ENCODE measurements at places on chromosomes 7 and 10.

- no peak for DNase-seq
Observed at GRCh38 chr7:228610-229009, 36.2 kb downstream of the FAM20C start.

DNA sequence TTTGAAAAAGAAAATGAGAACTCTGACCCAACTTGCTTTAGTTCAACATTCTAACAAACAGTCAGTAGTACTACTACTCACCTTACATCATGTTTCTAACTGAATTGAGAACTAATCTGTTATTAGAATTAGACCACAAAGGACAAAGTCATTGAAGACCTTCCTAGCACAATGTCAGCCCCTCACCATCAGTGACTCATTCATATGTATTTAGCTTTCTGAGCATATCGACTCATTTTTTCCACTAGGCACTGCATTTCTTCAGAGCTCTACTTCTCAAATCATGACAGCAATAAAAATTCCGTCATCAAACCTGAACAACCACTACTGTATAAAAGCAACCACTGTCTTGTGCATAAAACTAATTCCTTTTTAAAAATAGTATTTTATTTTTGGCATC, 4.4 kb upstream of the LRRN3 start:
- no peak for DNase-seq

GRCh38 chr10:122279725-122280141, 8.6 kb downstream of the BTBD16 start:
- no peak for DNase-seq

DNA sequence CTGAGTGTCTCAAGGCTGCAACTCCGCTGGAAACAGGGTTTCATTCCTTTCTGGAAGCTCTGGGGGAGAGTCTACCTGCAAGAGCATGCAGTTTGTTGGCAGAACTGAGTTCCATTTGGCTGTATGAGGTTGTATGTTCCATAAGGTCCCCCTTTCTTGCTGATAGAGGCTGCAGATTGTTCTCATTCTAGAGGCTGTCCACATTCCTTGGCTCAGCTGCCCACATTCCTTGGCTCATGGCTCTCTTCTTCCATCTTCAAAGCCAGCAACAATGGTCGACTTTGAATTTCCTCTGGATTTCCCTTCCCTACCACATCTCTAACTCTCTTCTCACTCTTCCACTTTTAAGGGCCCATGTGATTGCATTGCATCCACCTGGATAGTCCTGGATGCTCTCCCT, 147.3 kb upstream of the CDCA7L start:
- no peak for DNase-seq

DNA sequence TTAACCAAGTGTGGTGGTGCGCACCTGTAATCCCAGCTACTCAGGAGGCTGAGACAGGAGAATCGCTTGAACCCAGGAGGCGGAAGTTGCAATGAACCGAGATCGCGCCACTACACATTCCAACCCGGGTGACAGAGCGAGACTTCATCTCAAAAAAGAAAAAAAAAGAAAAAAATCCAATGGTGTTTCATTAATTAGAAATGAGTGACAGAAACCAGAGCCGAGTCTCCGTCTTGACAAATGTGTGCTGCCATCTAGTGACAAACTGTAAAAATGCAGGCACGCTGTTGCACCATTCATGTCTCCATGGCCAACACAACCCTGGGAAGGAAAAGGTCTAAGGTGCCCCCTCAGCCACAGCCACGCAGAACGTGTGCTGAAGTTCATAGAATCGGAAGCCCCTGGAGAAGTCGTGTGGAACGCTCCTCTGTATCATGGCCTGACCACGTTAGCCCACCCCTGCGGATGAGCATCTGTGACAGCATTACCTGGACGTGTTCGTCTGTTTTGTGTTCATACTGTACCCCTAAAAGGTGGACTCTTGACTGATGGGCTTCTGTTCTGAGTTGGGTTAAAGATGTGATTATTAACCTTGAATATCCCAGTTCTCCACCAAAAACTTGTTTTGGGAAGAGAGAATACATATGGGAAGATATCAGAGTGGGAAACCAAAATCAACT, 94.9 kb downstream of the LYZL2 start:
- peak; percentile 53 for DNase-seq

GRCh38 chr10:60496181-60496580, 106.5 kb upstream of the ANK3 start:
- DNase-seq: no peak

- DNase-seq: no peak
Observed at GRCh38 chr7:38307640-38308039, 34.2 kb upstream of the TARP start.

DNA sequence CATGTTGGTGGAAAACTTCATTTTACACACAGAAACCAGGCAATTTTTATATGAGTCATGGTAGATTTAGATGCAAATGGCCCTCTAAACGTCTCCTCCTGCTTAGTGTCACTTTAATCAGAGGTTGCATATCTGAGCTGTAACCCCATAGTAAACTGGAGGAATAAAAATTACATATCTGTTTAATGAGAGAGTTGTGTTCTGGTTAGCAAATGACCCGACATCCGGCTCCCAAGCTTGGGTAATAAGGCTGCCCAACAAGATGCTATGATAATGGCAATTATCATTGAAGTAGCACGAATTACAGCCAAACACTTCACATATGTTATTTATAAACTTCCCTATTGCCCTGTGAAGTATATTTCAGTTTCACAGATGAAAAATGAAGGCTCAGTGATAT, 10.6 kb upstream of the ADAM12 start:
- DNase-seq: no peak

GRCh38 chr10:566241-566885, 123.1 kb downstream of the DIP2C start:
- no peak for DNase-seq

- no peak for DNase-seq
Observed at GRCh38 chr7:42856605-42856987, 55.3 kb downstream of the C7orf25 start.

- DNase-seq: no peak
Observed at GRCh38 chr7:124162667-124163066, 129.8 kb upstream of the TMEM229A start.

DNA sequence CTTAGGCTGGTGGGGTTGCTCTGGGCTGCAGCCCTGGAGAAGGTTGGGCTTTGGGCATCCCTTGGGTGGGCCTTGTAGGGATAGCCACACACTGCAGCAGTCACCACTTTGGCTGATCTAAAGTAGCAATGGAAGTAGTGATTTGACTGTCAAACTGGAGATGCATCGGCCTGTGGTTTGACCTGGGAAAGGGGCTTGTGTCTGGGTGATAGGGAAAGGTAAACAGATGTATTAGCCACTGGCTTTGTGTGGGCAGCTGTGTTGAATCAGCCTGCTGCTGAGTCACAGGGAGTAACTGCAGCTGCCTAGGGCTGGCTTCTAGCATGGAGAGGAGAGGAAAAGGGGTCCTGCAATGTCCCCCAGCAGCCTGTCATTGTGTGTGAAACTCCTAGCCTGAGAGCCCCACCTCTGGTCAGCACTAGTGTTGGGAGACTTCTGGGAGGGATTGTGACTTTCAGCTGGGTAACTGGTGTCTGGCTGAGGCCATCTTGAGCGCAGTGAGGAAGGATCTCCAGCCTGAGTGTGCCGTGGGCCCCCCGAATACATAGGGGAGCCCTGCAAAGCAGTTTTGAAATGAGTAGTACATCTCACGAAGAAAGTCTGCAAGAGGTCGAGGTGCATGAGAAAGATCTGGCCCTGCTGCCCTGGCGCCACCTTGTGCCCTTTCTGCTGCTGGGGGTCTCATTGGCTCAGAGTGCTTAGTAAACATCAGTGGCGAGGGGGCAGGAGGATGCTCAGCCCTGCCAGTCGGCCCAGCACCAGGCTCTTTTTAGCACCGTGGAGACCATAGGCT, 117.3 kb downstream of the FANK1 start:
- DNase-seq: no peak

DNA sequence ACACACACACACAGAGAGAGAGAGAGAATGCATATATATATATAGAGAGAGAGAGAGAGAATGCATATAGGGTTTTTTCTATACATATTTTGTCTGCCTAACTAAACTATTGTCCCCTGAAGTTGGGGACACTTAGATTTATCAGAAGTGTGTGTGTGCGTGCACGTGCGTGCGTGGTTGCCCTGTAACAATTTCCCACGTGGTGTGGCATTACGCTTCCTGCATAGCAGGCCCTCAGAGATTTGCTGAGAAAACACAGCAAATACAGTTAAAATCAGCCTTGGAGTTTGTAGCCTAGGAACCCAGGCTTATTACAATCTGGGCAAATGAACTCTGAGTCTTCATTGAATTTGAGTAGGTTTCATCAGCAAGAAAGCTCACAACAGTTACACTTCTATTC, 14.7 kb downstream of the RNF32 start:
- DNase-seq: no peak

DNA sequence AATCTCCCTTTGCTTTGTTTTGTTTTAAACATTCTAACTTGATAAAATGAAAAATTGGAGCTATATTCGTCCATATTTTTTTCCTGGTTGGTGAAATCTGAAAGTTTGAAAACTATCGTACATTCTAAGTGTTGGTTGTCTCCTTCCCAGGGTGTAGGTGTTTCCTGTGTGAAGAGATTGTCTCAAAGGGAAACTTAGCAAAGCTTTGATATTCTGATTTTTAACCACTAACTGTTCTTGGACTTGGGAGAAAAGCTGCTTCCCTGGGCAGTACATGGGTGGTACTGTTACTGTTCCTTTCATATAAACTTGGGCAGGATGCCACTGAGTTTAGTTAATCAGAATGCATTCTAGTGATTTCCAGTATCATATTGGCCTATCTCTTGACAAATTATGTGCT, 253.5 kb upstream of the LRGUK start:
- no peak for DNase-seq

GRCh38 chr10:106395041-106395749, 769.3 kb downstream of the SORCS1 start:
- no peak for DNase-seq

DNA sequence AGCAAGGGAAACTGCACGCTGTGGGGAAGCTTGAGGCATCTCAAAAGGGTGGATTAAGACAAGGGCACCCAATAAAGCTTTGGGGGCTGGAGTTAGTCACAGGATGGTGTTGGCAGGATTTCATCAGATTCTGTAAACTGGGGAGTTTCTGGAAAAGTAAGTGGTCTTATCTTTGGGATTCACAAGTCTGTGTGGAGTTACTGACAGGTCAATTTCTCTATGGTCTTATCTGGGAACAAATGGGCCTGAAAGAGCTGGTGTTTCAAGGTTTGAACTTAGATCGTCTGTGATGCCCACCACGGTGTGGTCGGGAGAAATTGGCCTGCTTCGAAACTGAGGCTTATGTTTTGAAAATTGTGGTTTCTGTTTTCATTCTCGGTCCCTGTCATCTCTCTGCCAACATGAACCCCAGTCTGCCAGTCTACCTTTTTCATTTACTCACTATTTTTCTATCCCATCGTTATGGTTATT, 23.8 kb upstream of the AOAH start:
- DNase-seq: no peak

- DNase-seq: no peak
Observed at GRCh38 chr10:6120691-6121090, 31.9 kb downstream of the RBM17 start.

- DNase-seq: no peak
Observed at GRCh38 chr7:154685564-154685901, 317.4 kb downstream of the PAXIP1 start.

- DNase-seq: no peak
Observed at GRCh38 chr10:113178771-113179170, 228.7 kb downstream of the TCF7L2 start.

GRCh38 chr10:36053775-36054174, 411.7 kb upstream of the FZD8 start:
- no peak for DNase-seq

DNA sequence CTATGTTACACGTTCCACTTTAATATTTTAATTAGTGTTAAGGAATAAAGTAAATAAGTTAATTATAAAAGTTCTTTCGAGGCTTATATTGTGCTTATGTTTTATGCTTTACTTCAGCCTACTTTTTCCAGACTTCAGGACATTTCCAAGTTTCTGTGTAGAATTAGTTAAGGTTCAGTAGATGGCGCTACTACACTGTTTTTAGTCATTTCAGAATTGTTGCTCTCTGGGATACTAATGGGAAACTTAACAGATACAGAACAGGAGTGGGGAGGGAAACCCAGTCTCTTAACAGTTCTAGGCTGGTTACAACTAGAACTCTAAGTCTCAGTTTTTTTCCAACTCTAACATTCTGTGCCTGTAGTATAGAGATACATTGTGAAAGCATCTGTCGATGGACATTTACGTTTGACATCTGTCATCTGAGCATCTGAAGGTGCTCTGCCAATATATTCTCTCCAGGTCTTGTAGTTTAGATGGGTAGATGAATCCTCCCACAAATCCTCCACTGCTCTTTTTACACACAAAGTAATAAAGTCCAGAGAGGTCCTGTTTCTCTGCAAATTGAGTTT, 56.8 kb upstream of the FAM171A1 start:
- no peak for DNase-seq

DNA sequence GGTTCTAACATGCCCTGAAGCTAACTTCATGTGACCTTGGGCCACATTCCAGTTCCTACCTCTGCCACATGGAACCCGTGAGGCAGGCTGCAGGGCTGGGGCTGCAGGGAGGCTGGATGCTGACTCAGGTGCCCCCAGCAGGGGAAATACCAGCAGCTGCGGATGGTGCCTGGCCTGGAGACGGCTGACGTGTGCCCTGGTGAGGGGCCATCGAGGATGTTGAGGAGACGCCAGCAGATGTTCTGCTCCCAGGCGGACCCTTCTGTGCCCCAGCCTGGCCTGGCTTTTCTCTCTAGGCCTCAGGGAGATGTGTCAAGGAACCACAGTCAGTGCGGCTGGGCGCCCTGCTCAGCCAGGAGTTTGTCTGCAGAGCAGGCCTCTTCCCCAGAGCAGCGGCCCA, 8.8 kb downstream of the BAG3 start:
- no peak for DNase-seq
